ENCODE measurements at places on chromosomes 7 and 10.

DNA sequence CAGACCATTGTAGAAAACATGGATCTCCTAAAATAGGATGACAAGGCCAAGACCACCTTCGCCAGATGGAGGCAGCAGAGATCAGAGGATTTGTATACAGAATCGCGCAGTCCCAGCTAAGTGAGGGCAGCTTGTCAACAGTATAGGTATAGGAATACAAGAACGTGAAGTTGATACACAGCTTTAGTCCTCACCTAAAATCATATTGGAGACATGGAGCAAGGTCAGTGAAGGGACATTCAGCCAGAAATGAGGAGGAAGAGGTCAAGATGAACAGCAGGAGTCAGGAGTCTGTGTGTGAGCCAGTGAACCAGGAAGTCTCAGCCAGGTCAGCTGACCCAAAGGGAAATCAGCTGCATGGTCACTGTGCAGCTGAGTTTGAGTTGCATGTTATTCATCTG lies 263.4 kb upstream of the PRKCQ start:
- DNase-seq: no peak

DNA sequence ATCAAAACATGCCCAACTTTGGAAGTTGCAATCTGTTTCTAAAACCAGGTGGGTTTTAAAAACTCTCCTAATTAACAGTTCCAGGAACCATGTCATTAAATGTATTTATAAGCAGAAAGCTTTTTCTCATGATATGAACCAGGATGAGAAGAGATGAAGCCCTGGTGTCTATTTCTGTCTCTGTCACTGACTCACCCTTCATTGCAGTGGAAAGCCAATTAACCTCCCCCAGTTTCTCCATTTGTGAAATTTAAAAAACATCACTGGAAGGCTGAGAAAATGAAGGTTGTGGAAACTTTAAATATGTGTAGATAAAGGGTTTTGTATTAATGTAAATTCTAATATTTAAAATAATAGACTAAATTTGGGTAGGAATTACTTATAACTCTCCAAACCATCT lies 1088.0 kb downstream of the SORCS1 start:
- no peak for DNase-seq

- DNase-seq: no peak
Observed at GRCh38 chr10:44951576-44952226, 7.9 kb upstream of the RASSF4 start.

DNA sequence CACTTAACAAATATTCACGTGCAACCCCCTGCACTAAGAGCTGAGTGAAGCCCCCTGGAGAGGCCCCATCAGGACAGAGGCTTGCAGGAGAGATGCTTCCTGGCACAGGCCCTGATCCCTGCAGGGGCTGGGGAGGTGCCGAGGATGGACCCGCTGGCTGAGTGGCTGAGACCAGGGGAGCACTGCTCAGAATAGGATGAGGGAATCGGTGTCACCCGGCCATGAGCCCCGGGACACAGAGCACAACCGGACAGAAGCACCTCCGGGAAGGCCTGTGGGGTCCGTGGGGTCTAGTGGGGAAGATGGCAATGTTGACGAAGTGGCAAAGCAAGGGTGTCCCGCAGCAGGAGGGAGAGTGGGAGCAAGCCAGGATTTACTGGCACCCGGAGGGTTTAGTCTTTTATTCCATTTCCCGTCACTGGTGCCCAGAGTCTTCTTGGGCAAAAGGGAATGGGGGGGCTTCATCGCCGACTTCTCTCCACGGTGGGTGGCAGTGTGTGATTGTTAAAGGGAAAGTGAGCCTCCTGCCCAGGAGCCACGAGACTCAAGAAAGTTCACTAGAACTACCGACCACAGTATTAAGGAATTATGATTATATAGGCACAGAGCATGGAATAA lies 140.7 kb downstream of the ADARB2 start:
- no peak for DNase-seq

GRCh38 chr7:91235211-91235832 lies 28.9 kb upstream of the FZD1 start:
- DNase-seq: no peak

- no peak for DNase-seq
Observed at GRCh38 chr10:17637869-17638268, 6.1 kb upstream of the STAM start.

DNA sequence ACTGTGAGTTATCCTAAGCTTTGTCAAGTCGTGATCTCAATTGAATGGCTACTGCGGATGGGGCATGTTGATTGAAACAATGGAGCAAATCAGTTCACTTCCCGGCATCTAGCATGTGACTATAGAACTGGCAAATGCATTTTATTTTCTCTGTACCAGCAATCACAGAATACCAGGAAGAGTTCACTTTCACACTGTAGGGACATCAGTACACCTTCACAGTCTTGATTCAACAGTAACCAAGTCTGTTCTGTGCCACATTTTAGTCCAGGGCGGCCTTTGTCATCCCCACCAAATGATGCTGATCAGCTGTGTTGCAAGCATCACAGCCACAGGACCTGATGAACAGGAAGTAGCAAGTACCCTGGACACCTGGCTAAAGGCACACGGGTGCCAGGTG lies 32.1 kb upstream of the JAKMIP3 start:
- no peak for DNase-seq

- peak; percentile 70 for DNase-seq
Observed at GRCh38 chr10:102596506-102596971, 47.7 kb upstream of the TRIM8 start.

GRCh38 chr7:69748530-69748929 lies 150.3 kb downstream of the AUTS2 start:
- DNase-seq: no peak

DNA sequence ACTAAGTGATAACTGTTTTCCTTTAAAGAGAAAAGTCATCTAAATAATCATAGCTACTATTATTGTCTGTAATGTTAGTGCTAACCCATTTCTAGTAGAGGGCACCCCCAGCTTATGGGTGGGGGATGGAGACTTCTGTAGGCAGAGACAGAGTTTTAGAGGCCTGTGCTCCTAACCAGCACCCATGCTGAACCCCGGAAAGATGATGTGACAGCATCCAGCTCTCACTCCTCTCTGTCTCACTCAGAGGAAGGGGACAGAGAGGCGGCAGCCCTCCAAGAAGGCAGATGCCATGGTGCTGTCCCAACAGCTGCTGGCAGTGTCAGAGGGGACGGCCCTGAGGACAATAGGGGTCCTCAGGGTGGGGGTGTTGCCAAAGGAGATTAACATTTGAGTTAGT lies 74.4 kb upstream of the PRLHR start:
- DNase-seq: no peak

GRCh38 chr7:2650451-2650850 lies 18.7 kb downstream of the TTYH3 start:
- DNase-seq: no peak

DNA sequence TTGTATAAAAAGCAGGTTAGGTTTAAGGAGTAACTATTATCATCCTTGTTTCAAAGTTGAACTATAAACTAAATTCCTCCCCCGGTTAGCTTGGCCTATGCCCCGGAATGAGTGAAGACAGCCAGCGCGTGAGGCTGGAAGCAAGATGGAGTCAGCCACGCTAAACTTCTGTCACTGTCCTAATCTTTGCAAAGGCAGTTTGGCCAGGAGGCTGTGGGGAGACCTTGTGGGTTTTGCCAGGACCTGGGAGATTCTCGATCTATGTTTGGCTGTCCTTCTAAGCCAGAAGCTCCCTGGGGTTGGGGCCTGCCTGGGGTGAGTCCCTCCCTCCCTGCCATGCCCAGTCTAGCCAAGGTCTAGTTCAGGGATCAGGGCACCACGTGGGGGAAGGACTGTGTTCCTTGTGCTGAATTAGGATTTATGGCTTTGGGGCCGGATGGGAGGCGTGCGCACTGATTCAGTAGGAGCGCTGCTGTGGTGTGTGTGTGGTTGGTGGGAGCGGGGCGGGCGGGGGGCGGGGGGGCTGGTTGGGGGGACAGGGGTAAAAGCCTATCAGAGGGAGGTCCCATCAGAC lies 871 bp upstream of the GTF2IRD1 start:
- no peak for DNase-seq

DNA sequence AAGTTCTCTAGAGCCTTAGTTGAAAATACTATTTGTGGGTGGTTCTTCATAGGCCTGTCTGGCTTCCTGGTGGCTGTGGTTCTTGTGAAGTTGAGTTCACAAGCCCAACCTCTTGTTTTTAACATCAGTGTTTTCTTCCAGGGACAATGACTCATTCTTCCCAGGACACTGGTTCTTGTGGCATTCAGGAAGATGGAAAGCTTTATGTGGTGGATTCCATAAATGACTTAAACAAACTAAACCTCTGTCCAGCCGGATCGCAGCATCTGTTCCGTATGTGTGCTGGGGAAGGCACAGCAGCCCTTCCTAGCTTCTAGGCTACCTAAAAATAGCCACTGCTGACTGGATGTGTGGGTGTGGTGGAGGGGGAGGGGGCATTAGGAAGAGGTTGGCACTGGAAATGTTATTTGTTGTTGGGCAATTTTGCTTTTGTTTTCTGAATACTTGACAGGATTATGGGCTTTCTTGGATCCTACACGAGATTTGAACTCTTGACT lies 3.9 kb downstream of the LSMEM1 start:
- no peak for DNase-seq

DNA sequence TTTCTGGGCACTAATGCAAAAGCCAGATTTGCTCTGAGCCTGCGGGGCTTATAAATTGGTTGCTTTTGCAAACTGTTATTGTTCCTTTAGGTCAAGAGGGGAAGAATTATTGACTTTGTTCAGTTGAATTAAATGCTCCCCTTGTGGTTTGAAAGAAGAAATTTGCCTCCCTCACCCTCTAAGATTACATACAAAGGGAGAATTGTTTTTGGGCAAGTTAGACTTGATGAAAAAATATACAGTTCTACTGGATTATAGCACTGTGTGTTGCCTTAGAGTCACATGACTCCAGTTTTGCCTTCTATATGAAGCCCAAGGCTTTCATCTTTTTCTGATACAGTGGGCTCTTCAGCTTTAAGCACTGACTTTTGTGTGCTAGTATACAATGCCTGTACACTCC lies 1265.8 kb upstream of the LRRTM3 start:
- no peak for DNase-seq

DNA sequence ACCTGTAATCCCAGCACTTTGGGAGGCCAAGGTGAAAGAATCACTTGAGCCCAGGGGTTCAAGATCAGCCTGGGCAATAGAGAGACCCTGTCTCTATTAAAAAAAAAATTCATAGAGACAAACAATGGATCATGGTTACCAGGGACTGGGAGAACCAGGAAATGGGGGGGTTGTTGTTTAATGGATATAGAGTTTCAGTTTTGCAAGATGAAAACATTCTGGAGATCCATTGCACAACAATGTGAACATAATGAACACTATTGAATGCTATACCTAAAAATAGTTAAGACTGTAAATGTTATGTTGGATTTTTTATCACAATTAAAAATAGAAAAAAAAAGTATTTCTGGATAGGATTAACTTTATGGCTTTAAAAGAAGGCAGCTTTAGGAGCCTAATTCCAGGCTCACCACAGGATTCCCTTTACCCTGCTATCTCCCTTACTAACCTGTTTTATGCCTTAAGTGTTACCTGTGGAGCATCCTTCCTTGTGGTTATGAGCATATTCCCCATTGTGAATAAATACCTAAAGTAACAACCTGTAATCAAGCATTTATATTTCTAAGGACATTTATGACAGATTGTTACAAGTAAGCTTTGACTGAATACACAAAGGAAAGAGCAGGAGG lies 45.1 kb upstream of the SGCE start:
- no peak for DNase-seq

DNA sequence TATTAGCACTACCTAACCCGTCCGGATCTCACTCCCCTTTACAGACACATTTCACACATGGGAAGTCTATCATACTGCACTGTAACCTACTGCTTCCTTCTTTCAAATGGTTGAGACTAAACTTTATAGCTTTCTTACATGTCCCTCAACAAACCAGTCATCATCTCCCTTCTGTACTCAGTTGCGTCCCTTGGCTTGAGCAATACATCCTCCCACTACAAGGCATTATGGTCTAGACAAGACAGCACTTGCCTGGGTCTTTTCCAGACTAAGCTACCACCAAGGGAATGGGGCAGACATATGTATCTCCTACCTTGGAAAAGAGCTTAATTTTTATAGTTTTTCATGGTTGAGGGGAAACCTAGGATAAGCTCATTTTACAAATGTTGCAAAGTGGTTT lies 575.2 kb downstream of the KCNMA1 start:
- DNase-seq: no peak

- no peak for DNase-seq
Observed at GRCh38 chr10:61248013-61248412, 205.2 kb downstream of the TMEM26 start.

DNA sequence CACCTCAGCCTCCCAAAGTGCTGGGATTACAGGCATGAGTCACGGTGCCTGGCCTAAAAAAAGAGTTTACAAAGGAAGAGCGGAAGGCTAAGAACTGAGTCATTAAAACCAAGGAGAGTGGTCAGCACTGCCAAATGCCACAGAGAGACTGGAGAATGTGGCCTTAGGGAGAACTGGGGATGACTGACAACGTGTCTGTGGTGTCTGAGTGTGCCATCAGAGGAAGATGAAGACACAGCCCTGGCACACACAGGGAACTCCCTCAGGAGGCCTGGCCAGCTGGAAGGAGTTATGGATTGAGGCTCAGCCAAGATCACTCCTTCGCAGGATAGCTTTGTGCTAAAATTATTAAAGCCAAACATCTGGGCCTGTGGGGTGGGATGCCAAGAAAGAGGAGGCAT lies 3.9 kb upstream of the INA start:
- peak; percentile 94 for DNase-seq

DNA sequence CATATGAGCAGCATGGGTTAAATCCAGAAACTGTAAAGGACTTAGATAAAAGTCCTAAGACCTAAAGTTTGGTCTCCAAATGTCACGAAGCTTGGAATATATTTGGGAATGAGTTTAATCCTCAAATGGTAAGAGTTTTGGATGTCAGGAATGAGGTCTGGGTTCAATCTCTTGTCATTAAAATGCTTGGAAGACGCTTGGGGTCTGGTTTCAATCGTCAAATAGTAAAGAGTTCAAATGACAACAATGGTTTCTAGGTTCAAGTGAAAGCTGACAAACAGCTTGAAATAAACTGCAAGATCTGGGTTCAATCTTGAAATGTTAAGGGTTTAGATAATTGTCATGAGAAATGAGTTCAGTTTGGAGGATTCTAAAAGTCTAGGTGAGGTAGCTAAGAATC lies 385.5 kb upstream of the HPS1 start:
- no peak for DNase-seq

DNA sequence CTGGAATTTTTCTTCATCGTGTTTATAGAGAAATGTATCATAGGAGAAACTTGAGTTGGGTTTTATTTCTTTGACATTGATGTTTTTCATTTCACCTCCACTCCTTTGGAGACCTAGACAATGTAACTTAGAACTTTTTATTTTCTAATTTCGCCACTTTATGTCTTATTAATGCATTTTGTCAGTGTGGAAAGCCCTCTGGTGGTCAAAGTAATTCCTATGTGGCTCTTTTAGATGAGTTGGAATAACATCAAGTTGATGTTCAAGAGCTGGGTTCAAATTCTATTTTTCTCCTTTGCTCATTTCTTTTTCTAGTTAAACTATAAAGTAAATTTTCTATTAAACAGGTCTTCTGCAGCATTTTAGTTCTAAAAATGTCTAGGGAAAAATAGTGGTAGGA lies 478.6 kb downstream of the LRMDA start:
- no peak for DNase-seq

DNA sequence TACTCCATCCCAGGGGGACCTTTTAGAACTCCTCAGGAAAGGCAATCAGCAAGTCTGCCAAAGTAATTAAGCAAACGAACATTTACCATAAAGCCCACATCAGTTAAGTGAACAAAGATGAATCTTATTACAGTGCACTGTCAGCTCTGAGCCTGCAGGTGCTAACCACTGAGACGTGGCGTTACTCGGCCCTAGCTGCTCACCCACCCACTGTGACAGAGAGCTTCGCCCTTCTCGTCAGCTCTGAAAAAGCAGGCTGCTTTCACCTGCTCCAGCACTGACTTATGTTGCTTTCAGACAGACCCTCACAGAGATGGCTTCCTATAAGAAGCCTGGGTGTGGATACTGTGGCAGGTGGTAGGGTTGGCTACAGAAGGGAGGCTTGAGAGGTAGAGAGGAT lies 57.7 kb upstream of the KCNIP2 start:
- DNase-seq: no peak

Measured in 8988T (cell line).